ENCODE measurements at places on chromosomes 5 and 9.

DNA sequence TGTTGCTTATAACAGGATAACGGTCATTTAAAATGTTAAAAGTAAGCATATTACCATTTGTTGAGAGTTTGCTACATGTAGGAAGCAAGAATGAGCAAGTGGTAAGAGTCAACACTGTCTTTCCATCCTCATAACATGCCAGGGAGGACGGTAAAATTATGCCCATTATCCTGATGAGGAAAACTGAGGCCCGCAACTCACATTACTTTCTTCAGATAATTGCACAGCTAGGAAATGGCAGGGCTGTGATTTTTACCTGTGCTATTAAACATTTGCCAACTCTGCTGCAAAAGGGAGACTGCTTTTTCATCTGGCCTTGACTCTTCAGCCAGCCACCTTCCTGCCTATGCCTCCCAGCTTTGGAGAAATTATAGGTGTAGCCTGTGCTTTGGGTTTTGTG lies 79.8 kb upstream of the BOD1 start:
- DNase-seq, result no peak

GRCh38 chr5:142756576-142756975 lies 13.6 kb upstream of the ARHGAP26 start:
- no peak for DNase-seq

- DNase-seq, result no peak
Observed at GRCh38 chr5:82594097-82594496, 315.9 kb upstream of the RPS23 start.

GRCh38 chr5:133552925-133553525 lies 59.3 kb downstream of the FSTL4 start:
- DNase-seq, result peak; percentile 48

GRCh38 chr9:89383030-89383720 lies 64.9 kb downstream of the SECISBP2 start:
- no peak for DNase-seq

GRCh38 chr5:27266184-27266583 lies 227.8 kb upstream of the CDH9 start:
- no peak for DNase-seq

DNA sequence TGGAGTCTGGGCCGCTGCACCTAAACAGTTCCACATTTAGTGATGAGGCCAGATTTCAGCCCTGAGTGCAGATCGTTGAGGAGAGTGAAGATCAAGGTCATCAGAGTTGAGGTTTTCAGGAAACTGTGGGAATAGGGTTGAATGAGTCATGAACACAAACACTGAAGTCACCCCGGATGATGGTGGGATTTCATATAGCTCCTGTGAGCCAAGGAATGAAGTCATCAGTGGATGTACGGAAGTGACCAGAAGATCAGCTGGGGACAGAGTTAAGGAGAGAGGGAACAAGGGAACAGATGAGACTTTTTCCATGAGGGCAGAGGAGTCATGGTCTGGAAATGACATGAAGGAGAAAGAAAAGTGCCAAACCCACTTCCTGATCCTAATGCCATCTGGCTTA lies 36.5 kb downstream of the PALM2AKAP2 start:
- no peak for DNase-seq

DNA sequence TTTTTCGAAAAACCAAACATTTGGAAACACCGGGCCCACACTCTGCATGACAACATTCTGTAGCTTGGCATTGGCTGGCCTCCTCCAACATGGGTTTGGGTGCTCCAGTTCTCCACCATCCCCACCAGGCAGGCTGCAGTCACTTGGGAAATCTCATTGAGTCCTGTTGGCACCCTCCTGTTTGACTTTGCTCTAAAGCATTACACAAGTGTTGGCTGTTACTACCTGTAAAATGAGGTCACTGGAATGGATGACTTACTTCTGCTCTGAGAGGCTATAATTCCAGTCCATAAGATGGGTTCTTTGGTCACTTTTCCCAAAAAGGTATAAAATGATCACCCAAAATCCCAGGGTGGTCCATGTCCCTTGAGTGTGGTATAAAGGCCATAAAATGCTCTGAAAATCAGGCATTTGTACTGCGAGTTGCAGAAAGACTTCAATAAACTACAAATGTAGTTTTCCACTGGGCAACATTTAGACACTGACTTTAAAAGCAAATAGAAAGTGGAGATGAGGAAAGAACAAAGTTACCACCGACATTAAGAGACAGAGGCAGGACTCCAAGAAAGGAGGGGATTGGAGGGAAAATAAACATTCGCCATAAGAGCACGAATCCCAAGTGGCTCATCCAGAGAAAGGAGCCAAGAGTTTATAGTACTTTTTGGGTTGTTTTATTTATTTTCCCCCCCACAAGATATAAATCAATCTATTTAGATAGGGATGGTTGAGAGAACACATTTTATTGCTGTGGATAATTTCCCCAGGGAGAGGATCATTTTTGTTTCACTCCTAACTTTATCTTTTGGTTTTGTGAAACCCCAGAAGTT lies 295.1 kb downstream of the TLE1 start:
- DNase-seq, result no peak

DNA sequence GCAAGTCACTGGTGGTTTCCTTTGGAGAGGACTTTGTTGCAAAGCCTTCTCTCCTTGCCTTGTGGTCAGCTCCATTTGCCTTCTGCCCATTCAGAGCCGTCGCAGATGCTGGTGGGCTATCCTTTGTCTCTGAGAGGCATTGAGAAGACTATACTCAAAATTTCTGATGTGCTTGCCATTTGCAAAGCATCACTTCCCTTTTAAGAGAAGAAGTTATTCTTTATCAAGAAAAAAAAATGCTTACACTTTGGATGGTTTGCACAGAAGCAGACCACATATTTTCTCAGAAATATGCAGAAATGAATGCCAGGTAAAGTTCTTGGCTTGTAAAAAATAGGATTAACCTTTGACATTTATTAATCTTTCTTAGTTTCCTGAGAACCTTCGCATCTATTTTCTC lies 195.8 kb upstream of the KLF4 start:
- no peak for DNase-seq

- no peak for DNase-seq
Observed at GRCh38 chr9:36194326-36195000, 3.7 kb downstream of the CLTA start.

GRCh38 chr9:93645149-93645889 lies 68.9 kb downstream of the PHF2 start:
- peak; percentile 1 for DNase-seq

- no peak for DNase-seq
Observed at GRCh38 chr5:179738742-179739141, 6.1 kb downstream of the MAML1 start.

GRCh38 chr9:131046581-131047202 lies 37.7 kb downstream of the LAMC3 start:
- peak; percentile 70 for DNase-seq

DNA sequence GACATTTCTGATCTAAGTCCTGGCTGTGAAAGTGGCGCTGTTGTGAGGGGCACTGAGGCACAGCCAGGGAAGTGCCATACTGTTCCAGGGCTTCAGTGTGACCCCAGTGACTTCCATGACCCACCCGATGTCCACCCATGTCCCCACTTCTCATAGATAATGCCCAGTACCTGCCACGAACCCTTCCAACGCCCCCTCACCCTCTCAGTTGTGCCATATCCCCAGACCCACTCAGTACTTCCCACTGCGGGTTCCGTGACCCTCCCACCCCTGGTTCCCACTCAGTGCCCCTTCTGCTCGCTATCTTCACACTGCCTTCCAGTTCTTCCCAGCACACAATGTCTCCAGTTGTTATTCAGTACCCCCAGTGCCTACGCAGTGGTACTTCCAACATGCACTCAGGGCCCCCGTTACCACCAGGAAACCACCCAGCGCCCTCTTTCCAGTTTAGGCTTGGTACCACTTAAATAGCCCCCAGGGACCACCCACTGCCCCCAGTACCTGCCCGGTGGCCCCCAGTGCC lies 30.7 kb upstream of the PSD2 start:
- DNase-seq, result no peak

- DNase-seq, result no peak
Observed at GRCh38 chr5:181283347-181283746, 22.4 kb upstream of the TRIM52 start.

- no peak for DNase-seq
Observed at GRCh38 chr5:56440871-56441740, 208.0 kb upstream of the ANKRD55 start.

- DNase-seq, result no peak
Observed at GRCh38 chr5:173778784-173779304, 109.3 kb upstream of the CPEB4 start.

DNA sequence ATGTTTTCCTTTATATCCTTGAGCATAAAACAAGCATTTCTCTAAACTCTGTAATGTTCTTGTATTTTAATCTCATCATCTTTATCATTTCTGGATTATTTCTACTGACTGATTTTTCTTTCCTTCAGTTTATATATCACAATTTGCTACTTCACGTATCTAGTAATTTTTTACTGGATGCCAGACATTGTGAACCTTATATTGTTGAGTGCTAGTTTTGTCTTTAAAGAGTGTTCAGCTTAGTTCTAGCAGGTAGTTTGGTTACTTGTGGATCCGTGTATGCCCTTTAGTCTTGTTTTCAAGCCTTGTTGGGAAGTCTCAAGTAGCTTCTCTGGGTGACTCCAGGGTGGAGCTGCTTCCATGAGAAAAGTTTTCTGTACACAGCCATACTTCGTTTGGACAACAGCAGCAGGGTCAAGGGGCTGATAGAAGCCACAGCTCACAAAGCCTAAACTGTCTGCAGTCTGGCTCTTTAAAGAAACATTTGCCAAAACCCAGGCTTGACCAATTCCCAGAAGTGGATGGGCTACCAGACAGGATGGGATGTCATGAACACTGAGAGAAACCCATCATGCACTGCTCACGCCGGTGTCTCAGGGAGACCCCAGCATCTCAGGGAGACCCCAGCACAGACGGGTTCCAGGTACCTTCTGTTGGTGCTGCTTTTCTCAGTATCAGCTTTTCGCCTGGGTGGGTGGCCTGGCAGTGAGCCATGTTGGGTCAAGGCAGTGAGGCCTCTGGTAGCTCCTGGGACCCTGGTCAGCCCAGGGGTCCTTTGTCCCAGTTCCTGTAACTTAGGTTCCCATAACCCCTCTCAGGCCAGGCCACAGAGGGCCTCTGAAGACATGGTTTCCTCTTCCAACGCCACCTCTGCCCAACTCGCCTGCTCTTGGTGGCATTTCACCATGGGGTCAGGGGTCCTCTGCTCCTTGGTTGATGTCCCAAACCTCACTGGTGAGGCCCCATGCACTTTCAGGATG lies 29.1 kb downstream of the TRIP13 start:
- DNase-seq, result no peak

DNA sequence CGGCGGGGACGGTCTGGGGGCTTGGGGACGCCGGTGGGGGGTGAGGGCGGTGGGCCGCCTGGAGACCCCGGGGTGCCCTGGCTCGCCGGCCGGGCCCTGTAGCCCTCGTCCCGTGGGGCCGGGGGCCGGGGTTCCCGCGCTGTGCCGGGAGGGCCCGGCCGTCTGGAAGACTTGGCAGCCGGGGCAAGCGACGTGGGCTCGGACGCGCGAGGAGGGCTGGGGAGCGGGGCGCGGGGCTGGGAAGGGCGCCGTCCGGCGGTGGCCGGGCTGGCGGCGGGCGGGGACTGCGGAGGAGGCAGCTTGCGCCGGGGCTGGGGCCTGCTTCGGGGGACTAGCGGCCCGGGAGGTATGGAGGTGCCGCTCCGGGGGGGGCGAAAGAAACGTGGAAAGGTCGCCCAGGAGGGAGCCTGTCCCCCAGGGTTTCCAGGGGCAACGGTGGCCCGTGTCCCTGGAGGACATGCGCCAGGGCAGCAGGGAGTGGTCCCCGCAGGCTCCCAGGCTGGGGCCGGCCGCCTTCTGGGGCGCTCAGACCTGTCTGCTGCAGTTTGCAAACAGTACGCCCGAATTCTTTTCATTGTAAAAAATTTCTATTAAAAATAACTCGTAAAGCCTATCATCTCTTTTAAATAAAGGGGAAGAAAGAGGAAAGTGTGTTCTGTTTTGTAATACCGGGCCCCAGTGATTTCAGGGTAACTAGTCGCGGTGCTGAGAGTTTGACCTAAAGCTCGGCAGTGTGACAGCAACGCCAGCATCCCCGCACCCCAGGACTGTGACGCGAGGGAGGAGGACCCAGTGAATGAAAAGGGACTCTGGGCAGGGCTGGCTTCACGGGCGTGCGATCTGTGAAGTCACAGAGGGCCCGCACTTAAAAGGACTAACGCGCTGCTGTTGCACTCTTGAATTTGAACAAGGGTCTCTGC lies 752 bp upstream of the ANKH start:
- DNase-seq, result peak; percentile 68

- DNase-seq, result no peak
Observed at GRCh38 chr5:113397046-113397445, 37.7 kb downstream of the TSSK1B start.

- DNase-seq, result no peak
Observed at GRCh38 chr5:181039471-181039870, 595 bp upstream of the BTNL9 start.

- DNase-seq, result no peak
Observed at GRCh38 chr5:149521739-149522685, 29.2 kb downstream of the CSNK1A1 start.

GRCh38 chr5:113123618-113124017 lies 147.0 kb downstream of the DCP2 start:
- DNase-seq, result no peak

GRCh38 chr5:78501411-78502352 lies 141.3 kb downstream of the SCAMP1 start:
- no peak for DNase-seq

DNA sequence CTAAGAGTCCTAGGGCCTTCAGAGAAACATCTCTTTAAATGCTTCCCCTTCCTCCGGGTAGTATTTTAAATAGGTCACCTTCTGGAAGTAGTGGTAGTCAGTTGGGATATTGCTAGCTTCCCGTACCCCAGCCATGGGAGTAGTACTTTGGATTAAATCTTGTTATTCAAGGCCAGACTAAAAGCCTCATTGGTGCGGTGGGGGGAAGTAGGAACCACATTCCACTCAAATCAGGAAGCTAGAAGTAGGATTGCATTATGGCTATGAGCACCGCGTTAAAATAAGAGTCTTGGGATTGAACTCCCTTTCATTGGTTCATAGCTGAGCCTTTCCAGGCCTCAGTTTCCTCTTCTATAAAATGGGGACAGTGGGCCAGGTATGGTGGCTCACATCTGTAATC lies 6.7 kb downstream of the KCNIP1 start:
- DNase-seq, result no peak

DNA sequence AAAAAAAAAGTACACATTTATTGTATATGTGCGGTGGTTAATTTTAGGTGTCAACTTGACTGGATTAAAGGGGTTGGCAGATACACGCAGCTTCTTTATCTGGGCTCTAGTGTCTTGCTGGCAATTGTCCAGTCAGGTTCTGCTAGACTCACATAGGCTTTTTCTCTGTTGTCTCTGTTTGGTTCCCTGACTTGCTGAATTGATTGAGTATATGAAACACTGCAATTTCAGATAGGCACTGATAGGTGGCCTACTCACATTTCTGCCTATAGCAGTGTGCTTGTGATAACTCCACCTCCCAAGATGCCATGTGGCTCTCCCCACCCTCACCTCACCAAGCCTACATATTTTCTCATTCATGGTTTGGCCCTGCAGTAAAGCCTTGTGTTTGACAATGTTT lies 52.5 kb downstream of the AOPEP start:
- DNase-seq, result no peak

DNA sequence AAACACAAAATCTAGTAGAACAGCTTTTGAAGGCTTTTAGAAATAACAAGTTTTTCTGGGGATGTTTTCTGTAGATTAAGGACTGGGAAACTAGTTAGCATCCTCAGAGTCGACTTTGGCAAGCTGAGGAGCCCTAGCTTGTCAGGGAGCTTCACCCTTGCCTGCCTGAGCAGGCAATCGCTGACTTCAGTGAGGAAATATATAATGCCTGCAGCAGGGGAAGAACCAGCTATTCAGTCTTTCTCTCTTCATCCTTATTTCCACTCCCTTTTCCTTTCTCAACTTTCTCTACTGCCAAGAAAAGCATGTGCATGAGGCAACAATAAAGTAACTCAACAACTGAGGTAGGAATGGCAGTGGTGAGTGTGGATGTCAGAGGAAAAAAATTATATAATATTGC lies 54.7 kb downstream of the PLK2 start:
- DNase-seq, result no peak
